B cell (primary cell): ENCODE measurements at places on chromosomes 3 and 15. TPM values are rescaled to one million over a fixed set of nuclear protein-coding genes. Genes with fewer than 3 reads are reported as not detected.

- no peak overlapping the region for H3K27ac ChIP-seq
- no peaks in the 10 kb centered on the region for H3K4me1 ChIP-seq
- no peaks in the 10 kb centered on the region for H3K27me3 ChIP-seq
- peaks cover 5% of the 10 kb centered on the region for H3K36me3 ChIP-seq
- no peak overlapping the region for H3K4me3 ChIP-seq
Observed at GRCh38 chr3:128276146-128276435, 122.8 kb downstream of the EEFSEC start.

DNA sequence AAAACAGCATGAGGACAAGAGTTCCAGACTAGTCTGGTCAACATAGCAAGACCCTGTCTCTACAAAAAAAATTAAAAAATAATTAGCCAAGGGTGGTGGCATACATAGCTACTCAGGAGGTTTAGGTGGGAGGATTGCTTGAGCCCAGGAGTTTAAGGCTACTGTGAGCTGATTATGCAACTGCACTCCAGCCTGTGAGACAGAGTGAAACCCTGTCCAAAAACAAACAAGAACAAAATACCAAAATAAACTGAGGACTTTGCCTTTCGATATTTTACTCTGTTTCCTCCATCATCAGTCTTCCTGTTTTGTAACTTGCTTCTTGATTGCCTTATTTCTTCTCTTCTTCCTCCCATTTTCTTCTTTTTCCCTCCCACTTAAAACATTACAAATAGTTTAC lies 504.4 kb downstream of the ROBO1 start:
- H3K36me3 ChIP-seq, result no peaks in the 10 kb centered on the region
- no peaks in the 10 kb centered on the region for H3K4me1 ChIP-seq
- no peak for DNase-seq
- H3K27ac ChIP-seq, result no peak overlapping the region
- no peak overlapping the region for H3K4me3 ChIP-seq

GRCh38 chr15:94125156-94125555 lies 106.2 kb upstream of the MCTP2 start:
- DNase-seq, result no peak
- H3K27ac ChIP-seq, result no peak overlapping the region
- no peaks in the 10 kb centered on the region for H3K36me3 ChIP-seq
- H3K27me3 ChIP-seq, result no peaks in the 10 kb centered on the region
- H3K4me3 ChIP-seq, result no peak overlapping the region

DNA sequence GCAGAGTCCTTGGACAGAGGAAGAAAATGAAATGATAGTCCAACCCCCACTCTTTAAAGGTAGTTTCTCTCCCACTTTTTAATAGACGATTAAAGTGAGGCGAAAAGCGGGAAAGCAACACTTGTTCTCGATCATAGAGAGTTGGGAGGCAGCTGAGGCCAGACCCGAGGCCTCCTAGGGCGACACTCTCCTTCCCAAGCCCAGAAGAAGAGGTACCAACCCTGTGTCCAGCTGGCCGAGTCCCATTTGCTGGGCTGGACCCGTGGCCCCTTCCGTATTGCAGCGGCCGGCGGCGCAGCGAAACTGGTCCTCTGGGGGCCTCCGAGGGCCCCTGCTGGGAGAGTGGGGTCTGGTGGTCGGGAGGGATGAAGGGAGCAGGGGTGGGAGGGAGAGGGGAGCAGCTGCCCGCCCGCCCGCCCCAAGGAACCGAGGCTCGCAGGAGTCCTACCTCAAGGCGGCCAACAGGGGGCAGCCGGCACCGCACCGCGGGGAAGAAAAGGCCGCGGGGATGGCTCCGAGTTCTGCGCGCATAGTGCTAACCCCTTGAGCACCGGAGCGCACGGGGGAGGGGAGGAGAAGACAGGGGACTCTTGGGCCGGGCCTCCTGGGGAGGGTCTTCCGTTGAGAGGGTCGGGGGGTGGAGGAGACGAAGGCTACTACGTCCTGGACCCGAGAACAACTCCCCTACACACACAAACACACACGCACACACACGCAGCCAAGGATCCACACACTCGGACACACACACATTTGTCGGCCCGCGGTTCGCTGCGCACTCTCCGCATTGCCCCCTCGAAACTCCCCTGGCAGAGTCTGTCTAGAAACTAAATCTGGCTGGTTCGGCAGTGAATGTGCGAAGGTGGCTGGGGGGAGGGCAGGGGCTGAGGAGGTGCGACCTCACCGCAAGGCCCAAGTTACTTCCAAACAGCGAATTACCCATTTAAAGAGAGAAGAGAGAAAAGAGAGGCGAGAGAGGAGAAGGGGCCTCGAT lies 2.0 kb downstream of the WNT5A start:
- peaks cover 22% of the 10 kb centered on the region for H3K4me1 ChIP-seq
- H3K27me3 ChIP-seq, result peaks cover 9% of the 10 kb centered on the region
- DNase-seq, result peak; percentile 10
- no peak overlapping the region for H3K27ac ChIP-seq

RRP9 gene
- polyA plus RNA-seq, result 19.8 and 21.9 TPM in 2 replicates

DNA sequence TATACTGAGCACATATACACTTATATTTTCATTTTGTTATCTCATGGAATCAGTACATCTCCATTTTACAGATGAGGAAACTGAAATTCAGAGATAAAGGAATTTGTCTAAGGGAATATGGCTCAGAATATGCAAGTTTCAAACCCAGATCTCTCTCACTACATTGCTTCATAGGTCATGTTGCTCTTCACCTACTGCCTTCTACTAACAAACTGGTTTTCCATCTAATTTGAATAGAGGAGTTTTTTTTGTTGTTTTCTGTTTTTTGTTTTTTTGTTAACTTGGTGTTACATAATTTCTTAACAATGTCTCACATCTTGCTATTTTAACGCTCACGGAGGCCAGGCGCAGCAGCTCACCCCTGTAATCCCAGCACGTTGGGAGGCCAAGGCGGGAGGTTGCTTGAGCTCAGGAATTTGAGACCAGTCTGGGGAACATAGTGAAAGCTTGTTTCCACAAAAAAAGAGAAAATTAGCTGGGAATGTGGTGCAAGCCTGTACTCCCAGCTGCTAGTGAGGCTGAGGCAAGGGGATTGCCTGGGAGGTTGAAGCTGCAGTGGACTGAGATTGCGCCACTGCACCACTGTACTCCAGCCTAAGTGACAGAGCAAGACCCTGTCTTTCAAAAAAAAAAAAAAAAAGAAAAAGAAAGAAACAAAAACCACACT lies 37.0 kb downstream of the FMN1 start:
- H3K4me1 ChIP-seq, result no peaks in the 10 kb centered on the region
- H3K27me3 ChIP-seq, result no peaks in the 10 kb centered on the region
- DNase-seq, result no peak
- no peaks in the 10 kb centered on the region for H3K36me3 ChIP-seq
- no peak overlapping the region for H3K4me3 ChIP-seq

- no peaks in the 10 kb centered on the region for H3K4me1 ChIP-seq
- H3K27ac ChIP-seq, result no peak overlapping the region
- no peak for DNase-seq
- no peak overlapping the region for H3K4me3 ChIP-seq
Observed at GRCh38 chr3:69244039-69244438, 121.6 kb upstream of the LMOD3 start.
